ENCODE measurements at places on chromosomes 4 and X.

GRCh38 chr4:139392797-139393196 is 61.1 kb upstream of the RAB33B start:
- no peak for DNase-seq

GRCh38 chr4:155675709-155676429 is 9.2 kb downstream of the GUCY1A1 start:
- DNase-seq: no peak

GRCh38 chr4:36325926-36326325 is 44.5 kb downstream of the DTHD1 start:
- no peak for DNase-seq

GRCh38 chr4:2570551-2571222 is 34.2 kb downstream of the FAM193A start:
- no peak for DNase-seq

All from hematopoietic multipotent progenitor cell treated with erythropoietin and hydrocortisone succinate and interleukin-3 and kit ligand, for 17 days (in vitro differentiated cells).